Progenitor cell of endocrine pancreas (in vitro differentiated cells): ENCODE measurements at places on chromosomes 3 and 15. TPM values are rescaled to one million over a fixed set of nuclear protein-coding genes. Genes with fewer than 3 reads are reported as not detected.

DNA sequence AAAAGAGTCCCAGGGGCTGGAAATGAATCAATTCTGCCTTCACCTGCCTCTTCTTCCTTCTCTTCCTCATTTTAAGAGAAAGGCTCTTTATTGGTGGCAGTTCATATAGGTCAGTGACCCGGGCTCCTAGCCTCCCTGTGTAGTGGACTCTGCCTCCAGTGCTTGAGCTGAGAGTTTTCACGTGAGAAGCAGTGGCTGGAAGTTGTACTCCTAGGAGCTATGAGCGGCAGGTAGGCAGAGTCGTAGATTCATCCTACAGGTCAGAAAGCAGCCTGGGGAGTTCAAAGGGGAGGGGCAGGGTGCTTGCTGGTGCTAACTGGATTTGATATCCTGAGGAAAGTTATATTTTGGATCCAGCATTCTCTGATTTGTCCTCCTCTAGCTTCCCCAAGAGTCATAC is 101.1 kb downstream of the RPLP1 start:
- peaks cover 53% of the 10 kb centered on the region for H3K27me3 ChIP-seq
- H3K36me3 ChIP-seq: peaks cover 14% of the 10 kb centered on the region
- peak overlapping the region; percentile 27 for H3K27ac ChIP-seq
- H3K4me3 ChIP-seq: no peak overlapping the region
- peaks cover 56% of the 10 kb centered on the region for H3K4me1 ChIP-seq

GRCh38 chr3:9351709-9352126 is 11.1 kb upstream of the THUMPD3 start:
- peak; percentile 14 for DNase-seq
- peaks cover 54% of the 10 kb centered on the region for H3K4me1 ChIP-seq
- peak overlapping the region; percentile 94 for H3K27ac ChIP-seq
- H3K27me3 ChIP-seq: no peaks in the 10 kb centered on the region

- peaks cover 1% of the 10 kb centered on the region for H3K36me3 ChIP-seq
- no peaks in the 10 kb centered on the region for H3K27me3 ChIP-seq
- H3K27ac ChIP-seq: no peak overlapping the region
- no peak for DNase-seq
Observed at GRCh38 chr15:66369773-66370651, 13.5 kb upstream of the TIPIN start.

- H3K27me3 ChIP-seq: peaks cover 3% of the 10 kb centered on the region
- H3K36me3 ChIP-seq: no peaks in the 10 kb centered on the region
- H3K27ac ChIP-seq: no peak overlapping the region
- no peak overlapping the region for H3K4me3 ChIP-seq
- no peak for DNase-seq
Observed at GRCh38 chr15:62928242-62928999, 114.1 kb upstream of the TPM1 start.

DNA sequence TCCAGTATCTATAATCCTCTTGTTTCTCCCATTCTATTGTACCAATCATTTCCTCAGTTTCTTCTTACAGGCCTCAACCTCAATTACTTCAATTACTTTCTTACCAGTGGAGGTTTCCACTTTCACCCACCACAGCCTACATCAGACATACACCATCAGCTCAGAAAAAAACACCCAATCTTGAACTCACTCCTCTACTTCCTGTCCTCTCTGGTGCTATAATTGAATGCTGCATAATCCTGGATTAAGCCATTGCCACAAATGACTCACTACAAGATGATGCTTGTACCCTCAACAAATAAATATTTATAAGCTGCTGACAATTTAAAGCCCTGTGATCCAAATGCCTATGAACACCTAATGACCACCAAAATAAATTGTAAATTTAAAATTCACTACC is 18.5 kb downstream of the RYK start:
- no peak overlapping the region for H3K4me3 ChIP-seq
- DNase-seq: no peak
- H3K36me3 ChIP-seq: no peaks in the 10 kb centered on the region
- peak overlapping the region; percentile 26 for H3K27ac ChIP-seq

DNA sequence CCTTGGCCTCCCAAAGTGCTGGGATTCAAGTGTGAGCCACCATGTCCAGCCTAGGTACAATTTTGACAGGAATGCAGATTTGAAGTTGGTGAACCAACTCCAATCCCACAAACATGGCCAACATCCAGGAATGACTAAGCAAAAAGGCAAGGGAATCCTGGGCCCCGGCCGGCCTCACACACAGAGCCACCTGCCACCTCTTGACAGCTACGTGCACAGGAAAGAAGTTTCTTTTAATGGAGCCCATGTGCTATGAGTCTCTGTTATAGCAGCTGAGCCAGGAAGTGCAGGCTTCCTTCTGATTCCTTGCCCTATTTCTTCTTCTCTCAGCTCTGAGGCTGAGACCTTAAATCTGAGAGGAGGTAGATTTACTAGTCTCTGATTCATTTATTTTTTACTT is 8.8 kb downstream of the TMEM40 start:
- no peak overlapping the region for H3K4me3 ChIP-seq
- DNase-seq: no peak
- H3K27me3 ChIP-seq: peaks cover 3% of the 10 kb centered on the region
- H3K4me1 ChIP-seq: no peaks in the 10 kb centered on the region
- no peaks in the 10 kb centered on the region for H3K36me3 ChIP-seq
- no peak overlapping the region for H3K27ac ChIP-seq

DNA sequence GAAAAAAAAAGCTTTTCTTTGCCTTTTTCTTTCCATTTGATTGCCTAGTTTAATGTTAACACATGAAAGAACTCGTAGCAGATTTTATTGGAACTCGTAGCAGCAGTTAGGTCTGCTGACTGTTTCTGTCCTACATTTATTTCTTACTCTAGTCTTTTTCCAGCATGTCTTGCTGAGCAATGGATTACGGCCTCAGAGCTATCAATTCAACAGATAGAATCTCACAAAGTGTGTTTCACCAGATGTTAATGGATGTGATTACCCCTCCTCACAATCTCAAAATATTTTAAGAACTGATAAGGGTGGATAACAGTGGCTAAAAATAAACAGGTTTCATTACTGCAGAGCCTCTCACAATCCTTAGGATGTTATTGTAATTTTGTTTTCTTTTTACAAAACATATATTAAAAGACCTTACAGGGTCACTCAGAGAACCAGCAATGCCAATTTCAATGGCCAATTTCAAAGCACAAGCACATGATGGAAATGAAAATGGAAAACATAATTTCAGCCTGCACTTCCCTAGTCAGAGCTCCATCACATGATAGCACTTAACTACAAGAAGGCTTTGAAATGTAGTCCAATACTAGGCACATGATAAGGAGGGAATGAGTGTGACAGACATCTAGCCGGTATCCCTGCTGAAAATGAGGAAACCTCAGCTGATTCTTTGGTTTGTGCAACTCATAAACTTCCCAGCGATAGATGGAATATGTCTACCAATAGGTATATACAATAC is 838.1 kb upstream of the SEMA6D start:
- peaks cover 3% of the 10 kb centered on the region for H3K36me3 ChIP-seq
- H3K4me3 ChIP-seq: no peak overlapping the region
- peaks cover 2% of the 10 kb centered on the region for H3K4me1 ChIP-seq
- H3K27me3 ChIP-seq: no peaks in the 10 kb centered on the region
- DNase-seq: no peak

DNA sequence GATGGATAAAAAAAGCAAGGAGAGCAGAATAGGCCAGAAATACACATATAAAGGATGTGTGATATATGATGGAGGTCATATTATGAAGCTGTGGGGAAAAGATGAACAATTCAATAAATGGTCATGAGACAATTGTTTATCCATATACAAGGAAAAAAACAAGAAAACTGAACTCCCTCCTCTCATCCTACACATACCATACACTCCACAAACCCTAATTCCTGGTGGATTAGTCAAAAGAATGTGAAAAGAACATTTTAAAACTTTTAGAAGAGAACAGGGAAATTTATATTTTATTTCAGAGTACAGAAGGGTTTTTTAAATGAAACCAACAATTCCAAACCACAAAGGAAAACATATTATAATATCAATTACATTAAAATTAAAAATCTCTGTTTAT is 34.5 kb upstream of the NR2E3 start:
- H3K36me3 ChIP-seq: no peaks in the 10 kb centered on the region
- no peak for DNase-seq
- H3K27me3 ChIP-seq: peaks cover 7% of the 10 kb centered on the region
- no peak overlapping the region for H3K27ac ChIP-seq
- no peak overlapping the region for H3K4me3 ChIP-seq

The COL7A1 gene
- total RNA-seq: 31.5 and 38.4 TPM in 2 replicates

The CCDC54 gene
- total RNA-seq: not detected in 2 replicates

The POC1A gene
- total RNA-seq: 14.4 and 14.5 TPM in 2 replicates

The HGD gene
- 11.9 and 27.8 TPM in 2 replicates for total RNA-seq

The KPNA1 gene
- 82.5 and 85.5 TPM in 2 replicates for total RNA-seq

The PLSCR5 gene
- 0.31 TPM in 1 of 2 replicates, not detected in the other for total RNA-seq

The ZDHHC23 gene
- total RNA-seq: 15.4 and 16.5 TPM in 2 replicates

The ROBO1 gene
- total RNA-seq: 78.0 and 78.6 TPM in 2 replicates

The TRH gene
- 0.24 and 0.36 TPM in 2 replicates for total RNA-seq
